Stimulated activated CD8-positive, alpha-beta memory T cell treated with anti-CD3 and anti-CD28 coated beads, Interleukin-15, amount 100 ng/mL, for 4 hours (primary cell): ENCODE measurements at places on chromosomes 4 and X.

GRCh38 chrX:131595120-131595519 lies 51.2 kb downstream of the OR13H1 start:
- DNase-seq, result no peak

DNA sequence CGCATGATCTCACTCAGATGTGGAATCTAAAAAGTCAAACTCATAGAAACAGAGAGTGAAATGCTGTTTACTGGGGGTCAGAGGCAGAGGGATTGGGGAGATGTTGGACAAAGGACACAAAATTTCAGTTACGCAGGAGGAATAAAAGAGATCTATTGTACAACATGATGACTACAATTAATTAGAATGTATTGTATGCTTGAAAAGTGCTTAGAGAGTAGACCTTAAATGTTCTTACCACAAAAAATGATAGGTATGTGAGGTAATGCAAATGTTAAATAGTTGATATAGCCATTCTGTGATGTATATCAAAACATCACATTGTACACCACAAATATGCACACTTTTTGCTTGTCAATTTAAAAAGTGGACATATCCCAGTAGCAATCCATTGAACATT lies 36.1 kb upstream of the PHKA2 start:
- no peak for DNase-seq

GRCh38 chr4:130576218-130576617 lies 1480.3 kb downstream of the C4orf33 start:
- DNase-seq, result no peak

- no peak for DNase-seq
These were observed 46.6 kb upstream of the CDX4 start for GRCh38 chrX:73400136-73400748.

GRCh38 chr4:1081689-1082040 lies 31.7 kb downstream of the RNF212 start:
- DNase-seq, result no peak
